ENCODE measurements at places on chromosomes 4 and X.
A peak's percentile ranks its signal among the peaks of the same experiment; 100 is the strongest.

DNA sequence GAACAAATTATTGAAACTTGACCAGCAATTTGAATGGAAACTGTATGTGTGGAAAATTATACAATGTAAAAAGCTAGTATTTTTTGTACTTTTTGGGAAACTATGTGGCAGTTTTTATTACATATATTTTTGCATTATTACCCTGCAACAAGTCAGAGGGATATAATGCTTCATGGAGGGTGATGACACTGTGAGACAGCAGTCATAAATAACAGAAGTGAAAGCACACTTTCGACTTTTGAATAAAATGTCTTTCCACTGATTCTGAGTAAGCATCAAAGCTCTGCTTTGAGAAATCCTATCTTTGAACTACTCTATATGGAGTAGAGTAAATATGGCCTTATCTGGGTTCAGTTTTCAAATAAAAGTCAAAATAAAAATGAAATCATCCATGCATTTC is 122.6 kb upstream of the PABPC4L start:
- no peak for DNase-seq

GRCh38 chrX:46634577-46634976 is 61.0 kb downstream of the CHST7 start:
- DNase-seq = no peak

DNA sequence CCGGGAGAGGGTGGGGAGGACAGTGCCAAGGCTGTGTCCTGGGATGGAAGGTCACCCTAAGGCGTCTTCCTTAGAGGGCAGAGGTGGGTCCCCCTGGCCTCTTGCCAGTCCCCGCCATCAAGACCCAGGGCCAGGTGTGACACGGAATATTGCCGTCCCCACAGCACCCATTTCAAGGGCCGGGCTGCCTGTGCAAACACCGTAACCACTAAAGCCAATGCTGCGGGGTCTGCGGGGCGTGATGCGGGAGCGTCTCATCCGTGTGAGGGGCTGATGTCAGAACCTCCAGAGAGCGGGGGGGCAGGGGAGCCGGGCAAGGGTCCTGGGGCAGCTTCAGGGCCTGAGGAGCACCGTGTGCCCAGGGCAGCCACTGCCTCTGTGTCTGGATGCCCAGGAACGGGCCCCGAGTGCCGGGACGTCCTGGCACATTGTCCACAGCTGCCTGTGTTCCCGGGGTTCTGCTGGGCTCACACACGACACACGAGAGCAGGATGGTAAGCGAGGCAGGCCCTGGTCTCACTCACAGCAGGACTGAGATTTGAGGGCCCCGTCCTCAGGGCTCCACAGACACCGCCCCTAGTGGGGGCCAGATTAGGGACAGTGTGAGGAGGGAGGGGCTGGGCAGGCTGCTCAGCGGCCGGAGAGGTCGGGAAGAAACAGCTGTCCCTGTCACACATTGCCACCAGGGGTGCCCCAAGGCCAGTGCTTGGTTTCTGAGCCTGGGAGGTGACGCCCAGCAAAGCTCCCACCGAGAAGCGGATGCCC is 29.2 kb downstream of the NKX1-1 start:
- no peak for DNase-seq

DNA sequence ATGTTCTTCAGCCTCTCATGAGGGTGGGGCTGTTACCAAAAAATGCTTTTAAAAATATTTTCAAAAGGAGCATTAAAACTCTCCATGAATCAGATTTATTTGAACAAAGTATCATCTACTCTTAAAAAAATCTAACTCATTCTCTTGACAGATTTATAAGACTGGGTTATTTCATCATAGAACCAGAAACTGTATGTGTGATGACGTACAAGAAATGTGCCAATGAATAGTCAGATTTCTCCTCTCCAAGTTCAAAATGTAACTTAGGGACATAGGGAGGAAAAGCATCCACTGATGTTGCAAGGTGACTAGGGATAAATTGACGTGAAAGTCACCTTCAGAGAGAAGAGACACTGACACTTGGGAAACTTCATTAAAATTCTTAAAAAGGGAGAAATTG is 89.1 kb upstream of the CLNK start:
- DNase-seq = no peak

DNA sequence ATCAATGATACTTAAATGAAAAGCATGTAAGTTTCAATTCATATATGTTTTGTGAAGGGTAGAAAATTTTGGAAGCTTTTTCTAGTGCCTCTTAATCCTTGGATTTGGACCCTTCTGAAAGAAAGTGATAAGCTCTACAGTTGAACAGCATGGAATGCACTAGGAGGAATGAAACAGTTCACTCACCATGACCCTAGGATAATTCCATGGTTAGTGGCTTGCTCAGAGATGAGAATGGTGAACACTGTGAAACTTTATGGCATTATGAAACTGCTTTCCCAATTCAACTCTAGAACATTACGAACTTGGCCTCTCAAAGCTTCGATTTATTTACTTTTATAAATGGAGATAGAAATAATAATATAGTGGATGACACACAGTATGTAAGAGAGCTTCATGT is 88.9 kb upstream of the FAT4 start:
- no peak for DNase-seq

DNA sequence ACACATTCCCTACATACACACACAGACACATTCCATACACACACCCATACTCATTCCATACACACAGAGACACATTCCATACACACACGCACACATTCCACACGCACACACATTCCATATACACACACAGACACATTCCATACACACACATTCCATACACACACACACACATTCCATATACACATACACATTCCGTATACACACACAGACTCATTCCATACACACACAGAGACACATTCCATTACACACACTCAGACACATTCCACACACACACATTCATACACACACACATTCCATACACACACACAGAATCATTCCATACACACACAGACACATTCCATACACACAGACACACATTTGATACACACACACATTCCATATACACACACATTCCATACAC is 15.2 kb downstream of the LINC00632 start:
- no peak for DNase-seq

GRCh38 chr4:146486565-146486964 is 35.2 kb downstream of the SLC10A7 start:
- DNase-seq = no peak

- DNase-seq = no peak
Measured at GRCh38 chr4:183935355-183936005, 30.4 kb downstream of the STOX2 start.

DNA sequence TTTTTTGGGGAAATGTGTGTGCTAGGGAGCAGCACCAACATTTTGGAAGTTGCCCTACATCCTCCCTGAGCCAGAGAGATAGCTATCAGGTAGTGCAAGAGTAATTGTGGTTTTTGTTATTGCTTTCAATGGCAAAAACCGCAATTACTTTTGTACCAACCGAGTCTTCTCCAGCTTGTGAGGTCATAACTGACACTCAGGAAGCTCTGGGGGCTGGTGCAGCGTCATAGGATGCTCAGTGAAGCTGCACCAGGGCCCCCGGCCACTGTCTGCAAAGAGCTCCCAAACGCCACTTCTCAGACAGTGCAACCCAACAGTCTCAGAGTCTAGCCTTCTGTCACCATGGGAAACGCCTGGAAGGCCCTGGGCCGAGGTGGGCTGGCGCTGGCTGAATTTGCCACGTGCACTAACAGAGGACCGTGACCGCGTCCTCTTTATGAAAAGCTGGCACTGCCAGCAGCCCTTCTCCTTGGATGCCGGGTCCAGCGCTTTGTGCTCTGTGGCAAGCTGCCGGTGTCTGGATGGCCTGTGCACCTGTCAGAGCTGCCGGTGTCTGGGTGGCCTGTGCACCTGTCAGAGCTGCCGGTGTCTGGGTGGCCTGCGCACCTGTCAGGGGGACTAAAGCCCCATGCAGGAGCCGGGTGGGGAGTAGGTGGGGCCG is 19.4 kb downstream of the SH3TC1 start:
- no peak for DNase-seq

DNA sequence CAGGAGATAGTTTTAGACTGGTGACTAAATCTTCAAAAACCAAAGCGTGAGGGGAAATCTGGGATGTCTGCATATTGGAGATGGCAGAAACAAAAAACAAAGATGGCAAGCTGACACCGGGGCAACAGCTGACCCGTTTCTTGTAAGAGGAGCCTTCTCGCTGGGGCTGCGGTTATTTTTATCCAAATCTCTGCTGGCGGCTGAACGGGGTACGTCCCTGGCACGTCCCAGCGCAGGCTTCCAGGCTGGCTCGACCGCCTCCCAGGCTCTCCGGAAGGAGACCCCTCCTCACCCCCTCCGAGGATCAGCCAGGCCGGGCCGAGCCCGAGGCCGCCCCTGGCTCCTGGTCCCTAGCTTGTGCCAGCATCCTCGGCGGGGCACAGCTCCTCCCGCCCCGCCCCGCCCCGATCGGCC is 403 bp downstream of the SGCB start:
- DNase-seq = peak; percentile 20

GRCh38 chrX:17414839-17415238 is 39.8 kb downstream of the NHS start:
- no peak for DNase-seq

GRCh38 chr4:90240333-90240732 is 113.1 kb downstream of the CCSER1 start:
- no peak for DNase-seq

- no peak for DNase-seq
Measured at GRCh38 chrX:106791495-106791894, 11.0 kb upstream of the TBC1D8B start.

DNA sequence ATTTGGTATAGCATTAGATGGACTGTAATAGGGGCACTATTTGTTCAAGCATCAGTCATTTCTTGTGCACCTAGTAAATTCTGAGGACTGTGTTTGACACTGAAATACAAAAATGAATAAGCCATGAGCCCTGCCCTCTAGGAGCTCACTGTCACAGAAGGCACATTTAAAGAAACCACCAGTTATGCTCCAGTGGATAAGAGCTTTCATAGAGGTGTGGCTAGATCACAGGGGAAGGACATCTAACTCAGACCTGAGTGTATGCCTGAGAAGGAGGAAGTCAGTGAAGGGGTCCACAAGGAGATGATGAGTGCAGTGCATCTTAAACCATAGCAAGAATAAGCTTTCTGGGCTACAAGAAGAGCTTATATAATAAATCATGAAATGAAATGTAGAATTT is 40.1 kb downstream of the BTC start:
- DNase-seq = no peak

- no peak for DNase-seq
Measured at GRCh38 chr4:5956285-5957021, 61.8 kb downstream of the C4orf50 start.

DNA sequence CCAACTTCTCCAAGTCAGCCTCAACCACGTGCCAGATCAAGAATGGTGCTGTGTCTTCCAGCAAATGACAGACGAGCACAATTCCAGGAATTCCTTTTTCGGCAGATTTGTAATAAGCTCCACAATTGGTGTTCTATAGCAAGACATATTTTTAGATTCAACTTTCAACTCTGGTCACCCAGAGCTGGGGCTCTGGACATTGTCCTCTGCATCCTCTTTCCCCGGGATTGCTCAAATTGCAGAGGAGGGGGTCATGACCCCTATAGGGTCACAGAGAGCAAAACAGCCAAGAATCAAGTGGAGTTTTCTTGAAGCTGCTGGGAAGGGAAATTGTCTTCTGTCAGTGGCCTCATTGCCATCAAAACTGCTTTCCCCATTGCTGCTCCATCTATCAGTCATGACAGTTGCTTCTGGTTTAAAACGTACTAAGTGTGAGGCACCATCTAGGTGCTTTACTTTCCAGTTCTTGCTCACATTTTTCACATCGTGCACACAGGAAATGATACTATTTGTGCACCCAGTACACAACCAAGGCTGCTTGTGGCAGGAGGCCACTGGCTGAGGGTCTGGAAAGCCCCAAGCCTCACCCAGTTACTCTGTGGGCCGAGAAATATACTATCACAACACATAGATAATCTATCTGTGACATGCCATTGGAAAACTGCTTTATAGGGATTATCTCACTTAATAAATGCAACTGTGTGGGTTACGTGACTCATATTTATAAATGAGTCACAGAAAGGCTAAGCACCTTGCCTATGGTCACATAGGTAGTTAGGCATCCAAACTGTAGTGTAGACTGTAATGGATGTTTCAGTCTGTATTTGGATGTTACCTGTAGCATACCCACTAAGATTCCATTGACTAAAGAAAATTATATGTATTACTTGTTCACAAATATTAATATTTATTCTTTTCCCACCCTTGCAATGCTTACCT is 91.7 kb upstream of the PHOX2B start:
- no peak for DNase-seq

DNA sequence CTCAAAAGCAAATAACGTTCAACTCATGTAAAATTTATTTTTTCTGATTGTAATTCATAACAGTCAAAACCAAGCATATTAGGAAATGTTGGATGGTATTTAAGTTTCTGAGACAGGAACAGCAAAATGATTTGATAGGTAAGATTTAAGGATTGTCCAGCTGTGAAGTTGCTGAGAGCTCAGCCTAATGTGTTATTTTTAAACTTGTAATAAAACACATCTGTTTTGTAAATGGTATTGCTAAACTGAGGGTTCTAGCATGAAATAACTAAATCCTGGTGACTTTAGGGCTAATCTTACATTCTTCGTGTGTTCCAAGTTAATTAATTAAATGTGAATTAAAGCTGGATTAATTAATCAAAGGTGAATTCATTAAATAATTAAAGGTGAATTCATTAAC is 13.3 kb downstream of the TLR10 start:
- no peak for DNase-seq

GRCh38 chr4:169246279-169246678 is 24.5 kb downstream of the SH3RF1 start:
- DNase-seq = no peak

- DNase-seq = no peak
Measured at GRCh38 chr4:162506253-162506652, 342.5 kb upstream of the FSTL5 start.

DNA sequence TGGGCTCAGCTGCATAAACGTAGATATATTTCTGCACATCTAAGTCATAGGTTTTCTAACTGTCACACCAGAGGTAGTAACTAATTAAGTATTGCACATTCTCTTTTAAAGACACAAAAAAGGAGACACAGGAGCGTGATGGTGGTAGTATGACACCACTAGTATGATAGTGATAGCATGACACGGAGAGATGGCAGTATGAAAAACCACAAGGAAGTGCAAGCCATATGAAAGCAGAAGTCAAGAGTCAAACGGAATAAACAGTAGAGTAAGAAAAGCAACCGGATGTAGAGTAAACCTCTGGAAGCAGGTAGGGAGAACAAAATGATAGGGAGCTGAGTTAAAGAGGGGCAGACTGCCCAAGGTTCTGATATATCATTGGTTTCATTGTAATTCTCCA is 382.2 kb upstream of the INTU start:
- no peak for DNase-seq

DNA sequence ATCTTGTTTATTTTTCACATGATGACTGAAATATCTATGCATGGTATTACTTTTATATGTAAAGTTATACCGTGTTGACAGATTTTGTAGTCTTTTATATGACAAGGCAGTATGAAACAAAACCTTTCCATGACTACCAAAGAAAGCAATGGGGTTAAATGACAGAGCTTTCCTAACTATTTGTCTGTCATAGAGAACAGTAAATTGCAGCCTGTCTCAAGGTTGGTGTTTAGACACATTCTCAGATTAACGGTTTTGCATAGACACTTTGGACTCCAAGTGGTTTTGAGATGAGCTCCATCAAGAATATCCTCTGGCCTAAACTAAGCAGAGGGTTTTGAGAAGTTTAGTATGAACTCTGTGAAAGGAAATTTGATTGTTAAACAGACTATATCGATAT is 180.7 kb upstream of the TENM3 start:
- DNase-seq = no peak

- DNase-seq = peak; percentile 73
Measured at GRCh38 chr4:2536193-2537010, at the start of gene FAM193A. Gene FAM193A (plus strand): TSS chr4:2536647. CDS start chr4:2536916, 269 bp downstream.

Data from 8988T (cell line).